CD4-positive, alpha-beta T cell treated with Interleukin-4 for 4 hours (primary cell): ENCODE measurements at places on chromosomes 5 and 9.

DNA sequence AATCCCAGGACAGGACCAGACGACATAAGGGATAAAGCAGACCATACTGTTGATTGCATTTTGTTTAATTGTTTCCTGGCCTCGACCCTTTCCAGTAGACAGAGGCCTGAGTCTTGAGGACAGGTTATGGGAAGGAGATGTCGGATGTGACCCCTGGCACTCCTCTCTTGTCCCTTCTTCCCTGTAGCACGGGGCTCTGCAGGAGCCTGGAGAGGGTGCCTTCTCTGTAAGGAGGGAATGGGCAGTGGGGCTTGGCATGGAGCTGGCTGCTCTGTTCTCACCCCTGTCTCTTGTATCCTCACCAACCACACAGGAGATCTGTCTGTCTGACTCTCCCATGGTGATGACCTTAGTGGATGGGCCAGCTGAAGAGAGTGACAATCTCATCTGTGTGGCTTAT lies 40.1 kb upstream of the SLC2A8 start:
- DNase-seq, result no peak

DNA sequence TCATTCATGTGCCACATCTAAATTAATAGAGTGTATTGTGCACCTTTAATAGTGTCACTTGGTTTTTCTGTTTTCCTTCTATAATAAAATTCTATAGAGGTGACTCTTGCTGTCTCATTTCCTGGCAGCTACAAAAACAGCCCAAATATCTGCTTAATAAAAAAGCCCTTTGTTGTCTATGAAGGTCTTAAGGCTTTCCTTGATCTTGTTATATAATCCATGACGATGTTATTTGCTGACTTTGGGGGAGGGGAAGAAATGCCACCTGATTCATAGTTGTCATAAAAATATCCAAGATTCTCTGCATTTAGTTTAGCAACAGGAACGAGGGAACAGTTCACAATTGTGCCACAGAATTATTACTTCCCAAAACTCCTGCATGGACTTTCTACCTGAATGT lies 31.3 kb downstream of the CPEB4 start:
- DNase-seq, result no peak

GRCh38 chr5:170190436-170191134 lies 42.2 kb upstream of the C5orf58 start:
- DNase-seq, result no peak

DNA sequence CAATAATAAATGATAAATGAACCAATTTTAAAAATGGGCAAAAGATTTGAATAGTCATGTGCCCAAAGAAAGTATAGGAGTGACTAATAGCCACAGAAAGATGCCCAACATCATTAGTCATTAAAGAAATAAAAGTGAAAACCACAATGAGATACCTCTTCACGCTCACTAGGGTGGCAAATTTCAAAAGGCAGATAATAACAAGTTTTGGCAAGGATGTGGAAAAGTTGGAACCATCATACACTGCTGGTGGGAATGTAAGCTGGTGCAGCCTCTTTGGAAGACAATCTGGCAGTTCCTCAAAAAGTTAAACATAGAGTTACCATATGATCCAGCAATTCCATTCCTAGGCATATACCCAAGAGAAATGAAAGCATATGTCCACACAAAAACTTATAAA lies 1819.8 kb downstream of the MAT2B start:
- no peak for DNase-seq

DNA sequence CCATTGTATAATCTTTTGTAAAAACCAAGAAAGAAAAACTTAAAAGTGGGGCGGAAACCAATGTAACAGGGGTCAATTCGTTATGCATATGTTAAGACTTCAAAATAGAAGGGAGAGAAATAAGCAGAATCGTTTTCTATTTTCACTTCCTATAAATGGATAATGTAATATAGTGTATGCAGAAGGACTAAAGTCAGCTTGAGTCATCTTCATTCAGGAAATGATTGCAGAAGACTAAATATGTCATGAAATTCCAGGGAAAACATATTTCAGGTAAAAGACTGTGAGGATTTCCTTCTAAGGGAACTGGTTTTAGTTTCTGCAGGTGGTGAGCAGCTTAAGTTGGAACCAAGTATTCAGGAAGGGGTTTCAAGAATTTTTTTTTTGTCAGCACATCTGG lies 753.3 kb downstream of the IRX1 start:
- DNase-seq, result no peak

- no peak for DNase-seq
These were observed 13.8 kb upstream of the REEP2 start for GRCh38 chr5:138425079-138425478.

DNA sequence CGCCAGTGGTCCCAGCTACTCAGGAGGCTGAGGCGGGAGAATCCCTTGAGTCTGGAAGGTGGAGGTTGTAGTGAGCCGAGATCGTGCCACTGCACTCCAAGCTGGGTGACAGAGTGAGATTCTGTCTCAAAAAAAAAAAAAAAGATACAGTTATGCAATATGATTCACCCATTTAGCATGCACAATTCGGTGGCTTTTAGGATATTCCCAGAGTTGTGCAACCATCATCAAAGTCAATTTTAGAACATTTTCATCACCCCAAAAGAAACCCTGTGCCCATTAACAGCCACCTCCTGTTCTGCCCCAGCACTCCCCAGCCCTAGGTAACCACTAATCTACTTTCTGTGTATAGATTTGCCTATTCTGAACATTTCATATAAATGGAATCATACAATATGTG lies 4.3 kb upstream of the DHFR start:
- DNase-seq, result no peak

DNA sequence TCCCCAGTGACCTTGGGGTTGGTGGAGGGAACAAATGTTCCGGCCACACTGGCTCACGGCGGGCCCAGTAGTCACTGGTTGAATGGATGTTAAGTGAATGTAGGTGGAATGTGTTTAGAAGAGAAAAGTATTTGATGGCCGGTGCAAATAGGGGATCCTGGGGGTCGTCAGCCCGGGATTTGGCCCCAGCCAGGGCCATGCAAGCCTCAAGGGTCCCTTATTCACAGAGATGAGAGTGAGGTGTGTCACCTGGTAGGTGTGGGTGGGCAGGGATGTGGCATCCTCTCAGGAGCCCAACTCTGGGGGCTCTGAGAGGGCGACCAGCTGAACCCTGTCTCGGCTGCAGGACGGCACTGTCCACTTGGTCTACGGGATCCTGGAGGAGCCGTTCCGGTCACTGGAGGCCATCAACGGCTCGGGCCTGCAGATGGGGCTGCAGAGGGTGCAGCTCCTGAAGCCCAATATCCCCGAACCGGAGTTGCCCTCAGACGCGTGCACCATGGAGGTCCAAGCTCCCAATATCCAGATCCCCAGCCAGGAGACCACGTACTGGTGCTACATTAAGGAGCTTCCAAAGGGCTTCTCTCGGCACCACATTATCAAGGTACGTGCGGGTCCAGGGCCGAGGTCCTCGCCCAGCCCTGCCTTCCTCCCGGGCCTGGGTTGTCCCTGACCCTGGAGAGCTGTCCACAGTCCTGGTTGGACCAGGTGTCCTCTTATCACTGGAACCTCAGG lies 5.9 kb downstream of the DBH start:
- no peak for DNase-seq

GRCh38 chr5:143824851-143825720 lies 13.1 kb downstream of the HMHB1 start:
- peak; percentile 82 for DNase-seq

GRCh38 chr5:38307845-38308244 lies 49.5 kb downstream of the EGFLAM start:
- DNase-seq, result no peak

- DNase-seq, result no peak
These were observed 121.7 kb upstream of the RAD23B start for GRCh38 chr9:107161338-107161737.

- no peak for DNase-seq
These were observed 38.0 kb downstream of the CDO1 start for GRCh38 chr5:115778417-115778816.

DNA sequence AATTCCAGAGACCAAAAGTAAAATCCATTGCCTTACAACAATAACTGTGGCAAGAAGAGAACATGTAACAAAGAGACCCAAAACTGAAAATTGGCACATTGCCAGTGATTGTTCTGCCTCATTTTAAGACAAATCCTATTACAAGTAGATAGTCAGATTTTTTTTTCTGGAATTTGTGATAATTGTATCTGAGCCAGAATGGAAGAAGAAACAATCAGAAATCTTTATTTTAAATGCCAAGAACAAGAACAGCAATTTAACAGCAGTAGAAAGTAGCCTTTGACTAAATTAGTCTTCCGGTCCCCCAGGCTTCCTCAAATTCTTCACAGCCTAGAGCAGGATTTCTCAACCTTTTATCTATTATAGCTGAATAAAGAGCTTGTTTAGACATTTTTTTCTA lies 106.7 kb upstream of the PTPN3 start:
- no peak for DNase-seq

DNA sequence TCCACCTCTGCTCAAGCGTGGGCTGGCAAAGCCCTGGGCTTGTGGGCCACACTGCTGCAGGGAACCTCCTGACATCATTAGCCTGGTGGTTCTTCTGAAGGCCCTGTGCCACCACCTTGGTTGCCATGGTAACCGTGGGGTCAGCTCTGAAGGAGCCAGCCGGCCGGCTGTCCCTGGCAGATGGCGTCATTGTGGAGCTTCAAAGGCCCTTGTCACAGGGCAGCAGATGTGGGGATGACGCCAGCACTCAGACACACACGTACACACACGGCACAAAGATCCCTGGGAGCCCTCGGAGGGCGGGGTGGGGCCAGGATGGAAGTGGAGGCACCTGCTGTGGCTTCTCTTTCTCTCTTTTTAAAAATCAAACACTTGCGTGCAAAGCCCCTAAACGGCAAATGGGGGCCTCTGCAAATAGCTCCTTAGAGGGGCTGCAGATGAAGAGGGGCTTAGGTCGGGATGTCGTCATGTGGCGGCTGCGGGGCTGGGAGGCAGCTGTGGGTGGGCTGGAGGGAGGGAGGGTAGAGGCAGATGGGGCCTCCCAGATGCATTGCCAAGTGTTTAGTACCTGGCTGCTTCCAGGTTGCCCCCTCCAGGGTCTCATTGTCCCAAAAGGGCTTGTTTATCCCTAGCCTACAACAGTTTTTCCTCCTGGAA lies 19.5 kb upstream of the RPL26L1 start:
- DNase-seq, result no peak
